ENCODE measurements at places on chromosomes 6 and 20.

GRCh38 chr6:32327103-32327502 lies 44.6 kb downstream of the TSBP1 start:
- no peak for DNase-seq

GRCh38 chr6:6649824-6650349 lies 61.4 kb downstream of the LY86 start:
- DNase-seq, result no peak

- no peak for DNase-seq
These were observed 16.7 kb upstream of the CDK5RAP1 start for GRCh38 chr20:33418033-33418432.

DNA sequence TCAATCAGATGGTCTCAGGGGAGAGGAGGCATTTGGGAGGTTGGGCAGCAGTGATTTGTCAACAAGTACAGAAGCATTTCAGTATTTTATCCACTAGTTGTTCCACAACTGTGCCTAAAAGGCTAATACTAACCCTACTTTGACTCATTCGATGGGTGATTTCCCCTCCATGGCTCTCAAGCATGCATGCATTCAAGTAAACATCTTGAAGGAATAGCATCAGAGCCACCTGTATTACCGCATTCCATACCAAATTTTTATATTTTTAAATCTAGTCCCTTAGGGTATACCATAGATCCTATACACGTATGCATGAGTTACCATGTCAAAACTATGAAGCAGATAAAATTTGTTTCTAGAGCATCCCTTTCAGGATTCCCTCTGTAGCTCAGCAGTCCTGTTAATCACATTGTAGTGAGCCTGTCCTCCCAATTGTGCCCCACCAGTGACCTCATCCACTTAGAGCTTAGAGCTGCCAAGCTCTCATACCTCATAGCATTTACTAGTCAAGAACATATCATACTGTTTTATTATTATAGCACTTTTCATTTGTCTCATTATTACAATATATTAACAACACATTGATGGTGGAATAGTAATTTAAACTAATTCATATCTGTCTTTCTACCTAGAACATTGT lies 213.8 kb downstream of the LAMA2 start:
- DNase-seq, result no peak

GRCh38 chr20:22382742-22383141 lies 201.6 kb downstream of the FOXA2 start:
- DNase-seq, result no peak

GRCh38 chr6:53998303-53998702 lies 112.9 kb upstream of the MLIP start:
- DNase-seq, result no peak

DNA sequence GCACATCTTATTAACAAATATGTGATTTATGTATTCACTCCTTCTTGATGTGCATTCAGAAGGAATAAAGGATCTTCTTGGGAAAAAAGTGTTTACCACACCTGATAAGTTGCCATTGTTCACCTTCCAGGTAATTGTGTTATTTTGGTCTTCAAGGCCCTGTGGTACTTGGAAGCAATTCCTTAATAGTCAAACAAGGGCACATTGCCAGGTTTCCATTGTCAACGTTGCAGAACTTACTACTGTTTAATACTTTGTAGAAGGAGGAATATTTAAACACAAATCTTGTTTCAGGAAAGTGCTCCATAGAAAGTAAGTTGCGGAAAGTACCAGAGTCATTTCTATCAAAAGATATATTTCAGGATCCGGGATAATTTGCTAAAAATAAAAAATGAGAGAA lies 129.5 kb upstream of the SGK1 start:
- DNase-seq, result no peak

DNA sequence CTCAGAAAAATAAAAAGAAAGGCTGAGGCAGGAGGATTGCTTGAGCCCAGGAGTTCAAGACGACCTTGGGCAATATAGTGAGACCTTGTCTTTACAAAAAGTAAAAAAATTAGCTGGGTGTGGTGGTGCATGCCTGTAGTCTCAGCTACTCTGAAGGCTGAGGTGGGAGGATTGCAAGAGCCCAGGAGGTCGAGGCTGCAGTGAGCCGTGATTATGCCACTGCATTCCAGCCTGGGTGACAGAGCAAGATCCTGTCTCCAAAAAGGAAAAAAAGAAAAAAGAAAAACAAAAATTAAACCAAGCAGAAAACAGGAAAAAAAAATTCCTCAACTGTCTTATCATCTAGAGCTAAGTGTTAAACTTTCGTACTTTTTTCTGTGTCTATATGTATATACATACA lies 12.4 kb upstream of the SRSF3 start:
- no peak for DNase-seq

DNA sequence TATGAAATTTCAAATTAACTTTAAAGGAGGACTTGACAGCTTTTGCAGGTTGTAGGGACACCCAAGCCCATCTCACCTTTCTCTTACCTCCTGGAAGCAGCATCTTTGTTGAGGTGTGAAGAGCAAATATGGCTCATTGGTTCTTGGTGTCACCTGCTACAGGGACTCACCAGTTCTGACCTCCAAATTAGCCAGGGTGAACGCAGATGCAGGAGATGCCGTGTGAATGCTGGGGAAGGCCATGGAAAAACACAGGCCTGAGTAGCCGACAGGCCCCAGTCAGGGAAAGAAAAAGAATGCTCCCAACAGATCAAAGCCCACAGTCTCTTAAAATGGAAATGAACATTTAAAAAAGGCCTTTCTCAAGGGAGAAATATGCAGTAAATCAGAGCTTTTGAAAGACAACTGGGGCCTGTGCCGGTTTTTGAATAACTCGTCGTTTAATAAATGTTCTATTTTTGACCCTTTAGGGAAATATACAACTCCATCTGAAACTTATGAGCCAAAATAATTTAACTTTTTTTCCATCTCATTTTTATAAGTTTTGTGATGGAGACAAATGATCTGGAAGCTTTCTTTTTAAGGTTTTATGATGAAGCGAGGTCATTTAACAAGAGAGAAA lies 167.5 kb downstream of the CD83 start:
- no peak for DNase-seq

DNA sequence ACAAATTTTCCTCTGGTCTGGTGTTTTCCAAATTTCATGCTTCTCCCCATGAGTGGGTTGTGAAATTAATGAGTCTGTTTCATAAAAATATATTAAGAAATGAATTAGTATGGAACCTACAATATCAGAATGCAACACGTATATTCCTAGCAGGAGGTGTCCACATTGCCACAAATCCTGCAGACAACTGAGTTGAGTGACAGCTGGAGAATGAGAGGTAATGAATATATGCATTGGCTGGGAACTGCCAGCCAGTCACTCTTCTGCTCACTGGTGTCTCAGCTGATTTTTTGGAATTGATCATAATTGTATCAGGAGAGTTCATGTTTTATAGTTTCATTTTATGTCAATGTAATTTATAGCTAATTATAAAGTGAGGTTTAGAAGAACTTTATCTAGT lies 6.3 kb upstream of the ARFGEF3 start:
- DNase-seq, result no peak

- DNase-seq, result no peak
These were observed 331.3 kb downstream of the RIMS1 start for GRCh38 chr6:72217626-72218025.

DNA sequence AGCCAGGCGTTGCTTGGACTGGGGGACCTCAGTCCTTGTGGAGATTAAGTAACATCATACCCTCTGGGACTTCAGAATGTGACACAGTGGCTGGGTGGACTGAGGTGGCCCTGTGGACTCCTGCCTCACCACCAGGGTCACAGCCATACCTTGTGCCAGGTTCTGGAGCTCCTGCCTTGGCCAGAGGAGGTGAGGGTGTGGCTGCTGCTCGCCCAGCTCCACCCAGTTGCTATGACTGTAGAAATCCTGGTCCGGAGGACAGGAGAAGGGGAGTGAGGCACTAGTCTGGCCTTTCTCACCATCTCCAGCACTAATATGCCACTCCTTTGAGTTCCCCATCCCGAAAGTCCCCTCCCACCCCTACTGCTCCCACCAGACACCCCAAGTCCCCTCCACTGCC lies 1.9 kb downstream of the VWA7 start:
- no peak for DNase-seq

- no peak for DNase-seq
These were observed 49.1 kb upstream of the PLCB4 start for GRCh38 chr20:9019833-9020232.

GRCh38 chr6:17469006-17469832 lies 75.8 kb downstream of the CAP2 start:
- DNase-seq, result no peak

- no peak for DNase-seq
These were observed 15.8 kb downstream of the MAN1A1 start for GRCh38 chr6:119333707-119334295.

- DNase-seq, result no peak
These were observed 9.5 kb downstream of the CYP39A1 start for GRCh38 chr6:46642928-46643751.

DNA sequence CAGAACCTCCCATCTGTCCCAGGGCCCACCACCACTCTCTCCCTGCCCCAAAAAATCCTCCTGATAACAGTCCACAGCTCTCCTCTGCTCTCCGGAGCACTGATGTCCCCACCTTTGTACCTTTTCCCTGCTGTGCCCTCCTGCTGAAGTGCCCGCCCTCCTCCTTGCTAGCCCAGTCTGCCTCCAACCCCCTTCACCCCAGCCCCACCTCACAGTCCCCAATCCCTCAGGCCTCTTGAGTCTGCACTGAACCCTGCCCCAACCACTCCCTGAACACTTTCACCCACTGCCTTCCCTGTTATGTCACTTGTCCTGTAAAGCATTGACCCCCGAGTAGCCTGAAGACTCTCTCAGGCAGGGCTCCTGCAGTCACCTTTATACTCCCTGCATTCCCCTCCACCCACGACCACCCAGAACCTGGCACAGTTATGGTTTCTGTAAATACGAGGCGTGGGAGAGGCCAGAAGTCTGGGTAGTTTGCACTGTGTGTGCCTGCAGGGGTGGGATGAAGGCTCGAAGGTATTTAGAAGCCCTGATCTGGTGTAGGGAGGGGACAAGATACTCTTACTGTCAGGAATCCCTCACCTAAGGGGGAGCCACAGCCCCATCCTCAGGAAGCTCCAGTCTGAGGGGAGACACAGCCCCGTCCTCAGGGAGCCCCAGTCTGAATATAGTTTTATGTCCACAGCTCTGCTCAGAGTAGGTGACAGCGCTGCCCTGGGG lies 5.4 kb downstream of the GLP1R start:
- DNase-seq, result no peak

GRCh38 chr20:23162887-23163286 lies 76.8 kb upstream of the CD93 start:
- no peak for DNase-seq

GRCh38 chr20:1844325-1845162 lies 50.7 kb upstream of the SIRPA start:
- DNase-seq, result no peak

DNA sequence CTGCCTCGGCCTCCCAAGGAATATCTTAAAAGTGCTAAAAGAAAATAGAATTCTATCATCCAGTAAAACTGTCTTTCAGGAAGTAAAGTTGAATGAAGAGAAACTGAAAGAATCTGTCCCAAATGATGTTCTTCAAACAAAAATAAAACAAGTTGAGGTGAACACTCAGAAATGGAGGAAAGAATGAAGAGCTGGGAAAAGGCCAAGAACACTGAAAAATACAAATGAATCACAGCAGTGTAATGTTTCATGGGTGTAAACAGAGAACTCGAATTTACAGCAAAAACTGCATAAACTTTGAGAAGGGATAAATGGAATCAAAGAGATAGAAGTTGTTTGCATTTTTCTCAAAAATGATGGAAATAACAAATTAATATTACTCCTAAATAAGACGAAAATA lies 317.3 kb downstream of the TAF4 start:
- no peak for DNase-seq

DNA sequence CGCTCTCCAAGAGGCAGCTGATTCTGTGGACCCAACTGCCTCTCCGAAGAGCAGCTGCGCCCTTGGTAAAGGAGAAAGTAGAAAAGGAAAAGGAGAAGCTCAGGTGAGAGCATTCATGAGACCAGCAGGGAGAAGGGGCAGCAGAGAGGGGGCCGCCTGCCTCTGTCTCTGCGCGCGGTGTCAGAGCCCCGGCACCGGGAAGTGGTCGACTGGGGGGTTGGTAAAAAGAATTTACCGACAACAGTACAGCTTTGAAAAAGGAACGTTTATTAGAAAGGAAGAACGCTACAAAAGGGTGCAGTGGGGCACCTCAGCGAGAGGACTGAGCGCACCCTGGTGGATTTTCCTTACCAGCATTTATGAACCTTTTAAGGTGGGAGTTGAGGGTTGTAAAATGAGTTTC lies 61.9 kb downstream of the GPR6 start:
- DNase-seq, result peak; percentile 30

GRCh38 chr6:100633096-100633777 lies 168.5 kb upstream of the SIM1 start:
- DNase-seq, result peak; percentile 15

GRCh38 chr6:144219056-144219685 lies 66.0 kb upstream of the UTRN start:
- DNase-seq, result no peak

Measured in Panc1 (cell line).